ENCODE measurements at places on chromosomes 3 and 15.

DNA sequence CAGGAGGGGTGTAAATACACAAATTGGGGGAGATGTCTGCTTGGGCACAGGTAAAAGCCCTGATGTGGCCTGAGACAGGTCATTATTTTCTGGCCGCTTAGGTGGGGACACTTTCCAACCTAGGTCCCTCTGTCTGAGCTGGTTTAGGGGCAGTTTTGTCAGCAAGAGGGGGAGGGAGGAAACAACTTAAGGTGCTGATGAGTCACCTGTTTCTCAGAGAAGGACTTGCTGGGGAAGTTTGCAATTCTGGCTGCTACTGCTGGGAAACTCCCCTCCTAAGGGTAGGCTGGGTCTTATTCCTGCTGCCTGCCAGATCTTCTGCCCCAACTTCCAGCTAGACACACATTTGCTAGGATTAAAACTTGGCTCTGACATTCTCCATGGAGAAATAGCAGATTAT, 4.8 kb upstream of the RHOV start:
- DNase-seq, result peak; percentile 41

DNA sequence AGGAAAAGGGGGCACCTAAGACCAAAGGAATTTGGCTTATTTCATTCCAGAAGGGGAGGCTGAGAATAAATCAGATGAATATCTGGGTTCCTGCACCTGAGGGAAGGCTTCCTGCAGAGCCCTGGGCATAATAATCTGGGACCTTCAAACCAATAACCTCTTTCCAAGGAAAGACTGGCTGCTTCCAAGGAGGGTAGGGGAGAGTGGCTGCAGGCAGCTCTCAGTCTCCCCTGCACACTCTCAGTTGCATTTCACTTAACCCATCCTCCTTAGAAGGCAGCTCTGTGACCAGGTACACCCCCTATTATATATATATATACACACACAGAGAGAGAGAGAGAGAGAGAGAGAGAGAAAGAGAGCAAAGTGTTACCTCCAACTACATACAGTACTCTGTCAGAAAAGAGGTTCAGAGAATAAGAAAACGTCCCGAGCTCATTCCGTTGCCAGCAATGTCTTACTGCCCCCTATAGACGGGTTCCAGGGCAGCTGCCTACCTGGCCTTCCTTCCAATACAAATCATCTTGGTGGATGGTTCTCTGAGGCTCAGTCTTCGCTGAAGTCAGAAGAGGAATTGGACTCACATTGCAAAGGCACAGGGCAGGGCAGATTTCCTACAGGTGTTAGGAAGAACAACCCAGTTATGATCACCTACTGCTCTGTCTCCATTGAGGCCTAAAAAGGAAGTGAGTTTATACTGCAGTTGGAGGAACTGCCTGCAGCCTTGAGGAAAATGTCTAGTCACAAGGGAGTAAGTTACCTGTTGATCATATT, 26.1 kb downstream of the CAPN3 start:
- DNase-seq, result peak; percentile 10

DNA sequence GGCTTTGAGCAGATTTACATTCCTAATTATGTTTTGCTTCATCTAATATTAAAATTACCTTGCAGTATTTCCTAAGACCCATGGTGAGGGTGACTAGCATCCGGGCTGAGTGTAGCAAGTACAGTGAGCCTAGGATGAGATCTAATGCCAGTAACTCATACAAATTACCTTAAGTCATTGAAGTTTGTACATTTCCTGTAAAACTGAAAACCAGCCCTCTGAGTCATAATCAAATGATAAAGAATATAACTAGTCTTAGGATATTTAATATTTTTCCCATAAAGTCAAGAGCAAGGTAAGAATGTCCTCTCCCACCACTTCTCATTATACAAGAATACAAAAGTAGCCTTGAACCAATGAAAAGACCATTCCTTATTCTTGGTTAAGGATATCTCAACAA, 54.8 kb upstream of the CHRM5 start:
- no peak for DNase-seq

- peak; percentile 11 for DNase-seq
Observed at GRCh38 chr3:115616461-115616860, 6.8 kb upstream of the GAP43 start.

DNA sequence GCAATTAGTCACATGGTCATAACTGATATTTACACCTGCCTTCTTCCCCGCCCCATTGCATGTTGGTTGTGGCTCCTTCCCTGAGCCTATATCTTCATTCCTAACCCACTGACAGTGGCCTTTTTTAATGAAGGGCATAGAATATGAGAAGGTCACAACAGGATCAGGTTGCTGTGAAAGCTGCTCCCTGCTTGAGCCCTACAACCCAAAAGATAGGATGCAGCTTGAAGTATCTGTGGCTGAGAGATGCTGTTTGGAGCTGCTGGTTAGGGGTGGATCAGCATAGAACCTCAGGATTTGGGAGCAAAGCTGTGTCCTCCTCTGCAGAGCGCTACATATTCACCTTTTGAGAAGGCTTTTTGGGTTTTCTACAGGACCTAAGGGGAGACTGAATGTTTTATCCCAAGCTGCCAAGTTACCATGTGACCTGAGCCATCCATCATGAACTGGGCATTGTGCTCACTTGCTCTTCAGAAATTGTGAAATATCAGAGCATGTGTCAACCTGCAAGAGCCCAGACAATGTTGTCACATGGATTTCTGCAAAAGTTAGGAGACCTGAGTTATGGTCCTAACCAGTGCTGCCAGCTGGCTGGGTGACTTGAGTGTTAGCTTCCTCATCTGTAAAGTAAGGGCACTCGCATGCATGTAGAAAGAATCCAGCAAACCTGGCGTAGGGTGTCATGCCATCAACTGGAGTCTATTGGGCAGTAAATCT, 49.8 kb upstream of the ARL8B start:
- DNase-seq, result no peak

DNA sequence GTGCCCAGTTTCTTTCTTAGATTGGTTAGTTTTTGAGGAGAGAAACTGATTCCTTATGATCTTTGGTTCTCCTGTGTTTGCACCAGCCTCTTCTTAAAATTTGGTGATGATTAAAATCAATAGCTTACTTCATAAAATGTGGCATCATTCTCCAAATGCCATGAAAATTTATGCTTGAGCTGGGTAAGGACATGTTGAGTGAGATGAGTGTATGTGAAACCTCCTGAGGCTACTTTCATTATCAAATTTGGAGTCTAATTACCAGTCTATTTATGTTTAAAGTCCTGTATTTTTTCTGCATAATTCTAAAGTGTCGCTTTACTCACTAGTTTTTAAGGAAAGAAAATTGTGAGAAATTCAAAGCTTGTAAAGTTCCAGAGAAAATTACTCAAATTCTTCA, 102.1 kb downstream of the DIPK2A start:
- DNase-seq, result no peak

- DNase-seq, result no peak
Observed at GRCh38 chr3:14245822-14246221, 67.2 kb downstream of the LSM3 start.

DNA sequence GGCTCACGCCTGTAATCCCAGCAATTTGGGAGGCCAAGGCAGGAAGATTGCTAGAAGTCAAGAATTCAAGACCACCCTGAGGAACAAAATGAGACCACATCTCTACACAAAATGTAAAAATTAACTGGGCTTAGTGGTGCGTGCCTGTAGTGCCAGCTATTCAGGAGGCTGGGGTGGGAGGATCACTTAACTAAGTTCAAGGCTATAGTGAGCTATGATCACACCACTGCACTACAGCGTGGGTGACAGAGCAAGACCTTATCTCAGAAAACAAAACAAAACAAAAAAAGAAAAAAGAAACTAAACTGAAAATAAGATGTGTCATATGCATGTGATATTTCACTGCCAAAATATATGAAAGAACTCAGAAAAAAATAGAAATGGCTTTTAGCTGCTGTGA, 243.3 kb upstream of the CCDC54 start:
- DNase-seq, result no peak

DNA sequence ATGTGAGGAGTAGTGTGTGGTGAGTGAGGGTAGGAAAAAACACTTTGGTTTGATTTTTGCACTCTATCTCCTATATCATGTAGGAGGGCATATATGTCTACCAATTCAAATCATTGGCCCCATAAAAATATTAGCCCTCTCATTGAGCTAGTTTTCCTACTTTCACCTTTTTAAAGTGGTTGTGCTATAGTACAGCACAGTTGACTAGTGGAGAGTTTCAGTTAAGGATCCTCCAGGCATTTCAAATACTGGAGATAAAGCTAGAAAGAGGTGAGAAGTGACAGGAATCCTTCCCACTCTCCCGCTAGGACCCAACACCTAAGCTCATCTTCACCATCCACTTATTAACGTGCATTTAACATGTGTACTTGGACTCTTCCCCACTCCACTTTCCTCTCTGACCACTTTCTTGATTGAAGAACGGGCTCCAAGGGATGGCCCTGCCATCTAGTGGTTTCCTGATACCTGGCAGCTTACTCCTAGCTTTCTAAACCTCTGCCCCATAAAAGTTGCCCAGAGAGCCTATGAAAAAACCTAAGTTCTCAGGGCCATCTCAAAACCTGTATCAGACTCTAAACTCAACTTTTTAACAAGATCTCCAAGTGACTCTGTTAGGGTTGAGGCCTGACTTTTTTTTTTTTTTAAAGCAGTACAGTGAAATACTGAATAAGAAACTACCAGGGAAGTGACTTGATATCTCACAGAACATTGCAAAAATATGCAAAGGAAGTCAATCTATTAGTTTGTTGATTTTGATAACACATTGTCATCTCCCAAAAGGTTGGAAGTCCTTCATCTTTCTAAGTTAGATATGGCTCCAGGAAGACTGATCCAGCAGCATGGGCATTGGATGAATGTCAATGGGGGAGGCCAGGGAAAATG, 17.9 kb downstream of the IL12A start:
- DNase-seq, result no peak

Data from activated naive CD8-positive, alpha-beta T cell treated with anti-CD3 and anti-CD28 coated beads for 36 hours (primary cell).